GM19239 (cell line): ENCODE measurements at places on chromosomes 16 and 17.

GRCh38 chr17:63991611-63992010 is 6.5 kb upstream of the PRR29 start:
- no peak for DNase-seq

GRCh38 chr17:788551-788950 is 6.4 kb downstream of the MRM3 start:
- DNase-seq = no peak

GRCh38 chr16:67326472-67327309 is at the start of the genes KCTD19 and LRRC36:
Gene KCTD19, minus strand, starts transcription at chr16:67326741. Its CDS starts 34 bp downstream, at chr16:67326707.
Gene LRRC36, plus strand, starts transcription at chr16:67326815. Its CDS starts 48 bp downstream, at chr16:67326863.
- DNase-seq = peak; percentile 50

GRCh38 chr17:17515934-17516930 is 20.0 kb upstream of the RASD1 start:
- DNase-seq = no peak

- DNase-seq = no peak
Observed at GRCh38 chr17:36730857-36731490, 129.6 kb downstream of the MRM1 start.

DNA sequence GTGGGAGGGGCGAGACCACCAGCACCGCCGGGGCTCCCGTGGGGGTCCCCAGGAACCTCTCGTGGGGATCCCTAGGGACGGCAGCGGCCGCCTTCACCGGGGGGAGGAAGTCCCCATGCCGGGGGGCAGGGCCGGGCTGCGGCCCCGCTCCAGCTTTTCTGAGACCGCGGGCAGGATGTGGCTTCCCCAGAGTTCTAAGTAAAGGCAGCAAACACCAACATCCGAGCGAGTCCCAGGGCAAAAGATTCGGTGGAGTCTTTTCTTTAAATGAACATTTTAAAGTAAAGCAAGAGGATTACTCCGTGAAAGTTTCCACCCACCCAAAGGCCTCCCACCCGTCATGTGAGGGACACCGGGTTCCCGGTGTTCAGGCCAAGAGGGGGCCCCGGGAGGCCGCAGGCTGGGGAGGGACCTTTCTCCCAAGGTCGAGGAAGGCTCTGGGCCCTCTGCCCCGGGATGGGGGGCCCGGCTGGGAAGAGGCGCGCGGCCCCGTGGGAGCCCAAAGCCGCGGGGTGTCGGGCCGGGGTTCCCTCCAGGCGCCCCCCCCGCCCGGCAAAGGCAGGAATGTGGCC is 137.2 kb upstream of the RPH3AL start:
- peak; percentile 70 for DNase-seq

DNA sequence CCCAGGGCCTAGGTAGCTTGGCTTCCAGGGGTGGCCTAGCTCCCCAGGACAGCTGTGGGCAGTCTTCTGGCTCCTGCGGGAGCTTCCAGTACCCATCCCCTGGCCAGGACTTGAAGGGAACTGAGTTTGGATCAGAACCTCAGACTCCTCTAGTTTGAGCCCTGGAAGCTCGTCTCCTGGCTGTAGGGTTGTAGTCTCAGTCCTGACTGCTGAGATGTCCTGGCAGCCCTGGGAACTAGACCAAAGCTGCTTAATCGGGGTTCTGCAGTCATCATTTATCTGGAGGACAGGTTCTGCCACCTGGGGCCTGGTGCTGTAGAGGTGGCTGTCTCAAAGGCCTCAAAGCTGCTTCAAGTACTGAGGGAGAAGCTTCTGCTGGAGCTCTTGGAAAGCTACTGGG is 163.7 kb downstream of the WSCD1 start:
- DNase-seq = no peak

GRCh38 chr17:21191698-21192097 is 22.3 kb downstream of the TMEM11 start:
- DNase-seq = no peak

- no peak for DNase-seq
Observed at GRCh38 chr17:6135236-6135635, 65.1 kb downstream of the WSCD1 start.

DNA sequence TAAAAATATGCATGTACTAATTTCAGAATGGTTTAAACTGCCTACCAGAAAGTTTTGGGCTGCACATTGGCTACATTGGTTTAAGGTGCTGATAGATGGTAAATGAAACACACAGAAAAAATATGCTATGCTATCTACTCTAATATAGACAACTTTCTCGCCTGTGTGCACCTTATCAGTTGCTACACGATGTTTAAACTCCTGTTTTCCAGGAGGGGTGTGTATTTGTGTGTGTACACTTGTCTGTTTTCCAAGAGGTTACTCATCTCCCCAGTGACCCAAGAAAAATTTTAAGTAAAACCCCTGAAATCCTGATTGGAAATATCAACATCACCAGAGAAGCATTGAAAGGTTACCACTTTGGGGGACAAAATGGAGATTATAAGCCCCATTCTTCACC is 21.6 kb upstream of the PSMC5 start:
- DNase-seq = no peak

DNA sequence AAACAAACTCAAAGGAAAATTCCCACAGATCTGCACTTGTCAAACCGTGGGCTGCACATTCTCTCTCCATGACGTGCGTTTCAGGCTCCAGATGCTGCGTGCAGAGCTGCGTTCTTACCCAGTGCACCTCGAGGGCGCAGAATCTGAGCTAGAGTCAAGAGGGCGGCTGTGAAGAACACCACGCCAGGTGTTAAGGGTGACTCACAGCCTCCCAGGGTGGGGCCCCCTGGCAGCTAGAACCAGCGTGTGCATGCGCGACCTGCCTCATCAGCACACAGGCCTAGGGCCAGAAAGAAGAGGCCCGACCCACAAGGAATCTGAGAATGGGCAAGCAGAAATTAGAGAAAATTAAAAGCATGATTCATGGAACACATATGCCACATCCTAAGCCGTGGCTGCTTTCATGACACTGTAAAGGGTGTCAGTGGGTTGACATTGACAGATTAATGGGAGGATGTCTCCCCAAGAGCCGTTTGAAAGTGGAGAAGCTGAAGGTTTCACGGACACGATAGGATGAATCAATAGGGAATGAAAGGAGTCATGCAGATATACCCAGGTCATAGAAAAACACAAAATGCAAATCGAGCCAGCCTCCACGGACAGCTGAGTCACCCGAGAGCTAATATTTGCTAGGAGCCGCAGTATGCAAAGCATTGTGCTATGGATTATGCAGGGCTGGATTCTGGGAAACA is 29.0 kb downstream of the MARCHF10 start:
- no peak for DNase-seq

DNA sequence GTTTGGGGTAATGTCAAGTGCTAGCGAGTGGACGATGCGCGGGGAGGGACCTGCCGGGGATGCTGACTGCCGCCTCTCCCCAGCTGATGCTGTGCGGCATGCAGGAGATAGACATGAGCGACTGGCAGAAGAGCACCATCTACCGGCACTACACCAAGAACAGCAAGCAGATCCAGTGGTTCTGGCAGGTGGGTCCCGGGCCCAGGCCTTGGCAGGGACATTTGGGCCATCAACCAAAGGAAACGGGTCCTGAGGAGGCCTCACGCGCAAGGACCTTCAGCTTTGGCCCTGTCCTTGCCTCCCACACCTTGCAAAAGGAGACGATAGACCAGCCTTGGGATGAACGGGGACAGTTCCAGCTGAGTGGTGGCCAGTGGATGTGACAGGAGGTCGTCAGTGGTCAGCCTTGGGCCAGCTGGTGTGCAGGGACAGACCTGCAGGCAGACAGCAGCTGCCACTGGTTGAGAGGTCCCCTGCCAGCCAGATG is 13.6 kb upstream of the CLEC18A start:
- no peak for DNase-seq

- no peak for DNase-seq
Observed at GRCh38 chr17:48004983-48005382, 32.6 kb downstream of the COPZ2 start.

DNA sequence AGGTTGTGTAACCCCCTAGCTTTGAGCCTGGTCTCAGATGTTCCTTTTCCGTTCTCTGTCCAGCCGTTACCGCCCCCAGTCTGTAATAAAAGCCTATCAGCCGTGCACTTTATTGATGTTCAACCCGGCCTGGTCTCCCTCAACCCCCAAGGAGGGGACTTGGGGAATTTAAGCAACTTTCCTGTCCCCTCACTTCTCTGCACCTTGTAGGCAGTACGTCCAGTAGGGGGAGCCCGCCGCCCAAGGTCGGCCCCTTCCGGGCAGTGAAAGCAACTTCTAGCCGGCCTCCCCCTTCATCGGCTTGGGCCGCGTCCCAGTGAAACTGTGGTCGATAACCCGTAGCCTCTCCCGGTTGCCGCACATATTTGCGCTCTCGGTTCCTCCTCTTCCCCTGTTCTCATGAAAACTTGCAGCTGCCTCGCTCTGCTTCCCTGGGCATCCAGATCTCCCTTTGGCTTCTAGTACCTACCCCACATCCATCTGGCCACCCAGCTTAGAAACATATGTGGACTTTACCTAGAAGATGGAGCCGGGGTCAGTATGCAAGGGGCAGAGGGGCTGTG is 7.9 kb downstream of the PNPO start:
- peak; percentile 60 for DNase-seq

DNA sequence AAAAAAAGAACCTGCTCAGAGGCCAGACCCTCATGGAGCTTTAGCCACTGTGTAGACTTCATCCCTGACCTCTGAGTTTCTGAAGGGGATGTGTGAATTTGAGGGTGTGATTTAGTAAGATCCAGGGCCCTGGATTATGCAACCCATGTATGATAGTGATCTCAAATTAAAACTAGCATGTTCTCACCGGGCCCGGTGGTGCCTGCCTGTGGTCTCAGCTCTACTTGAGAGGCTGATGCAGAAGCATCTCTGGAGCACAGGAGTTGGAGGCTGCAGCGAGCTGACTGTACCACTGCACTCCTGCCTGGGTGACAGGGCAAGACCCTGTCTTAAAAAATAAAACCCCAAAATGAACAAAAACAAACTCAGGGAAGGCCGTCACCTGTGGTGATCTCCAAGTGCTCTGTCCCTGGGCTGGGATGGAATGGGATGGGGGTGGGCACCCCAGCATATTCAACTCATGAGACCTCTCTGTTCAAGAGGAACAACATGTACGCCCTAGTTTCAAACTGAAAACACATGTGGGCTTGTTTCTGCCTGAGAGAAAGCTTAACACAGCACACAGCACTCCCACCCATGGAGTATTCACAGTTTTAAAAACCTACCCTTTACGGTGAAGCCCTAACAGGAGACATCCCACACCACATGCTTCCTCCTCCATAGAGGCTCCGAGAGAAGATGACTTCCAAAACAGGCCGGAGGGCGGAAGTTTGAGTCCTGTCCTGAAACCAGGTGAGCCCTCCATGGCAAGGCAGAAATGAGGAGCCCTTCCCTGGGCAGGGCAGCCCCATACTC is 30.1 kb downstream of the GNPTG start:
- no peak for DNase-seq

- no peak for DNase-seq
Observed at GRCh38 chr17:49235896-49236295, 5.3 kb upstream of the PHOSPHO1 start.

DNA sequence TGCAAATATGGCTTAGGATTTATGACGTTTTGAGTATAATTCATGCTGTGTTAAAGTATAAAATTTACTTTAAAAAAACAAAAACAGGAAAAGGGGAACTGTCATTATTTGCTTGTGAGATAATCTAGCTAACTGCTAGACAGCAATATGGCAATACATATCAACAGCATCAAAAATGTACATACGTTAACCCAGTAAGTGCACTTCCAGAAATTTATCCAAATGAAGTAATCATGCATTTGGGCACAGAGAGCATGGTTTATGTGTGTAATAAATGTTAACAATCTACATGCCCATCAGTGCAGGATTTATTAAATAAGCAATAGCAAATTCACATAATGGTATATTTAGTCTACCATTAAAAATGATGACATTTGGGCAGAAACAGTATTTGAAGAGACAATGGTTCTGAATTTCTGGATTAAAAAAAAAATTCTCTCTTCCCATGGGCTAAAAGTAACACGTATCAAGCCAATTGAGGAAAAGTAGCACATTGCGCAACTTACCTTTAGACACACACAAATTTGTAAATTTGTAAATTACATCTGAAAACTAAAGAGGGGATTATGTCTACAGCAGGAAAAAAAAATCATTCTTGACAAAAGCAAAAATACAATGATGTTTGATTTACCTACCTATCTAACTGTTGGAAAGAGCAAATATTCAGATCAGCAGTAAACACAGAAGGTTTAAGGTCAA is 80.2 kb downstream of the CACNG1 start:
- no peak for DNase-seq

DNA sequence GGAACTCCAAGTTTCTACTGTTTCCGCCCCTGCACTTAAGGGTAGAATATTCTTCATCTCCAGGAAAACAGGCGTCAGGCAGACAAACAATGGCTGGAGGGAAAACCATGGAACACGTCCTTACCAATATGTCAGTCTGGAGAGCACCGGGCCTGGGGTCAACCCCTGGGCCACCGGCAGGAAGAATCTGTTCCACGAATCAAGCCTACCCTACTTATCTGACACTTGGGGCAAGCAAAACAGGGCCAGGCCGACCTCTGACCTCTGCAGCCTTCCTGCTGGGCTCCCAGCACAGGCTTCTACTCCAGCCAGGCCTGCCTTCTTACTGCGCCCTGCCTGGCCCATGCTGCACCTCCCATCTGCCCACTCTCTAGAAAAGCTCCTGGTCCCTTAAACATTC is 10.1 kb downstream of the VAC14 start:
- DNase-seq = no peak
